ENCODE measurements at places on chromosomes 13 and 19. TPM values are rescaled to one million over a fixed set of nuclear protein-coding genes. Genes with fewer than 3 reads are reported as not detected.

Gene KLK4
- 0.55 TPM for total RNA-seq

GRCh38 chr19:18137242-18137641 lies 15.7 kb upstream of the PIK3R2 start:
- DNase-seq: no peak

Gene TMIGD2
- total RNA-seq: 1.1 TPM

DNA sequence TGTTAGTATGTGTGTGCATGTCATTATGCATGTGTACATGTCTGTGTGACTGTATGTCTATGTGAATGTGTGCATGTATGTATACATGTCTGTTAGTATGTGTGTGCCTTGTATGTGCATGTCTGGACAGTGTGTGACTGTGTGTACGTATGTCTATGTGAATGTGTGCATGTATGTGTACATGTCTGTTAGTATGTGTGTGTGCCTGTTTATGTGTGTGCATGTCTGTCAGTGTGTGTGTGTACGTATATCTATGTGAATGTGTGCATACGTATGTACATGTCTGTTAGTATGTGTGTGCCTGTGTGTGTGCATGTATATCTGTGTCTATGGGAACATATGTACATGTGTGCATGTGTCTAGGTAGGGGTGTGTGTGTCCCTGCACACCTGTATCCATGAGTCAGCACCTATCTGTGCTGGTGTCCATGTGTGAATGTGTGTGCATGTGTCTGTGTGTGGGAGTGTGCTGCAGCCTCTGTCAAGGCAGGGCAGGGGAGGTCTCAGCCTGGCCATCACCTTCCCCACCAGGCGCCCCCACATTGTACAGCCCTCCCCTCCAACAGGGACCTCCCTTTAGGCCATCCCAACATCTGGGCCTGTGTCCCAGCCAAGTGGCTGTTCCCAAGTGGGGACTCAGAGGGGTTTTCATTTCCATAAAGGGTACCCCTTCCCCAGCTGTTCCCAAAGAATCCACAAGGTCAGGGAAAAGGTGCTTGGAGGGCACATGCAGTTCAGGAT lies 4.4 kb downstream of the GAS6 start:
- DNase-seq: peak; percentile 11

GRCh38 chr13:72255908-72256307 lies 388.9 kb upstream of the DACH1 start:
- peak; percentile 27 for DNase-seq

All from testis (tissue), 5 donors.